ENCODE measurements at places on chromosomes 2 and 18. TPM values are rescaled to one million over a fixed set of nuclear protein-coding genes. Genes with fewer than 3 reads are reported as not detected.

The SERPINB11 gene
- not detected for total RNA-seq

The ABCG8 gene
- not detected for total RNA-seq

The CD28 gene
- total RNA-seq = 0.10 TPM

The ADD2 gene
- 22.3 TPM for total RNA-seq

DNA sequence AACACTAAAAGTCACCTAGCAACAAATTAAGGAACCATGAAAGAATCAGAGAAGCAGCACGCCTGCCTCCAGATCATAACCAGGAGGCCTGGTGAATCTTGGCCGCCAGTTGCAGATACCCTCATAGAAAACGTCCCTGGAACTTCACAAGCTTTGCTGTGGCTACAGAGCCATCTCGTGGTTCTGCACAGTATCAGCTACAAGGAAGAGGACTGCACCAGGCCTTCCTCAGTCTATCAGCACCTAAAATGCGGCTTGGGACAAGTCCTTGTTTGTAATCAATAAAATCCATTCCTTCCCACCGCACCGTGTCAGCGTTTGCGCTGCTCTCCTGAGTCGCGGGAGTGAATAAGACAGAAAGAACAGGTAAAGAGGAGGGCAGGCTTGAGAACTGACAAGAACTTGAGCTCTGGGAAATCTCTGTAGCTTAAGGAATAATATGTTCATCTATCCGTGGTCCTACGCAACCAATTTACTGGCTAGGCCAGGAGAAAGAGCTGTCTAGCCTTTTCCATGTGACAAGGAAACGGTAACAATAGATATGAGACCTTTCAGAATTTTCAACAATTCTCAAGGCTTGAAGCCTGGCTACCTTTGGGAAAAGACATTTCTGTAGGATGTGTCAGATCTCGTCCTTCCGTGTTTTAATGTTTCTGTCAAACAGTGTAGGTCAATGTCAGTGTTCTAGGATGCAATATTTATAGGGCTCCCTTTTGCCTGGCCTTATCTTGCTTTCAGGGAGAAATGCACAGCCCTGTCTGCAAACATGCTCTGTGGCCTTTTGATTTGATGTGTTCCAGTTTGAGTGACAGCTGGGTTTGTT, 128.5 kb upstream of the RAB12 start:
- no peak for DNase-seq

- DNase-seq = no peak
These were observed 193.2 kb upstream of the MEX3C start for GRCh38 chr18:51390702-51391101.

- DNase-seq = peak; percentile 58
These were observed 69.8 kb upstream of the TANK start for GRCh38 chr2:161090411-161090810.

DNA sequence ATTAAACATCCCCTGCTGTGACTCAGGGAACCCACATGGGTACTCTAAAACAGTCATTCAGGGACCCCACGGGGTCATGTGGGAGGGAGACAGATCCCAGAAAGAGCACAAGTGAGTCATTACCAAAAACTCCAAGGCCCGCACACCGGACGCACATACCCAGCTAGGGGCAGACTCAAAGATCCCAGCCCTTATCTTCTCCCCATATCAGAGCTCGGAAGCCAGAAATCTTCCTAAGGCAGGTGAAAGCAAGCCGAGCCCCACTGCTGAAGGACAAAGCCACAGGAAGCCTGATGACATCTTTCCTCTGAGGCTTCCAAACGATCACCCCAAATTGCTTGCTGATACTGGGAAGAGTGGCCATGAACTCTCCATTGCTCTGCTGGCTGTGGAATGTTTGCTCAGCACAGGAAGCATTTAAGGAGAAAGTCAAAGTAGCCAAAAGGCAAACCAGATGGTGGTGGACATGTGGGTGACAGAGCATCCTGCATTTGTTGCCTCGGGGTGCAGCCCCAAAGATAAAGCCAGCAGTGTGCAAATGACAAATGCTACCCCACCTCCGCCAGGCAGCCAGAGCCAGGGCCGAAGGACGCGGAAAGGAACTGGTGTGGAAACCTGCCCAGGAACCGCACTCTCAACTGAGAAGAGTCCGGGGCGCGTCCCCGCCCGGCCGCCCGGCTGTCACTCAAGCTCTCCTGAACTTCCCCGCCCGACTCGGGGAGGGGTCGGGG, 784 bp downstream of the ACTR1B start:
- DNase-seq = peak; percentile 37

- peak; percentile 66 for DNase-seq
These were observed 35.8 kb upstream of the AFF3 start for GRCh38 chr2:100178085-100178788.

DNA sequence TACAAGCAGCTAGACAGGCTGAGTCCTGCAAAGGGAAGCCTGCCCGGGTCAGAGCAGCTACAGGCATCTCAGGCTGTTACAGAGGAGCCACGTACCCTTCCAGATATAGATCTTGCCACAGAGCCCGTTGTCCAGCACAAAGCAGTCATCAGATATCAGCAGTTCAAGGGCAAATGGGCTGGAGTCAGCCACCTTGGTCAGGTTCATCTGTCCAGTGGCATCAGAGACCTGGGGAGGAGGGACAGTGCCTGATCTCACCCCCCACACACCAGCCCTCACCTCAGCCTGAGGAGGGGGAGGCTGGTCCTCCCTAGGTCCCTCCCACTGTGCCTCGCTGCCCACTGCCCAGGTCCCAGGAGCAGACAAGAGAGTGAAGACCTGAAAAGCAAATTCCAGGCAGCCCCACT, 12.2 kb downstream of the CAPG start:
- no peak for DNase-seq

DNA sequence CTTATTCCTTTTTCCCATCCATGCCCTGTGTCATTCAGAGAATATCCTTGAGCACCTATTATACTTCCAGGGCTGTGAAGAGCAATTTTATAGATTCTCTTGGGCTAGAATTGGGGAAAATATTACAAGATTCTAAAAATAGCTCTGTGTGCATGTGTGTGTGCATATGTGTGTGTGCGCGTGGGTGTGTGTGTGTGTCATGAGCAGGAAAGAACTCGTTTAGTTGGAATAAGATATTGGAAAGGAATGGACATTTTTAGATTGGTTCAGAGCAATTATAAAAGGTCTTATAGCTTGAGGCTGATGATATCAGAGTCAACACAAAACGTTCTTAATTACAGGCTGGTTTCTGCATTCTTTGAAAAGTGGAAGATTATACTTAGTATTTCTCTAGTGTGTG, 212.1 kb upstream of the COPS8 start:
- DNase-seq = no peak
